DND-41 (cell line): ENCODE measurements at places on chromosomes 4 and X.

- no peak for DNase-seq
Measured at GRCh38 chrX:140510895-140511295, 6.0 kb upstream of the SOX3 start.

DNA sequence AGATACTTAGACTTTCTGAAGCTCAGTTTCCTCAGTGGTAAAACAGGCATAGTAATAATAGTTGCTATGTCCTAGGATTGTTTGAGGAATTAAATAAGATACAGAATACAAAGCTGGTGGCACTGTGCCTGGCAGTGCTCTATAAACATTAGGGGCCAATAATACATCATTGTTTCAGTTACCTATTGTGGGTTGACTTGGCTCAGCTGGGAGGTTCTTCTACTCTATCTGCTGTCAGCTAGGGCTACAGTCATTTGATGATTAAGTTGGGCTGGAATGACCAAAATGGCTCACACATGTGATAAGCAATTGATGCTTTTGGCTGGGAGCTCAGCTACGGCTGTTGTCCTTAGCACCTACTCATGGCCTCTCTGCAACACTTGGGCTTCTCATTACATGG lies 121.2 kb upstream of the USP9X start:
- DNase-seq: no peak

DNA sequence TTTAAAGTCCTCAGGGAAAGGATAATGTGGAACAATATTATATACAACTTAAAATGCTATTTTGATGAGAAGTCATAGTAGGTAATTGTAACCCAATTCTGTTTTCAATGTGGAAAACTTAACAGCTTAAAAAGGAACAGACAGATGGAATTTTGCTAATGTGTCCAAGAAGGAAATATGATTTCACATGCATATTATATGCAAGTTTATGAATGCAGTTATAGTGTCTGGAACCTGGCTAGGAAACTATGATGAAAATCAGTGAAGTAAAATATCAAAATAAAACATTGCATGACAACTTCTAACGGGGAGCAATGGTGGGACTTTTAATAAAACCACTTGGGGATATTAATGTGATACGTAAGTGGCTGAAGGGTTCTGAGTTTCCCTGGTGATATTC lies 152.6 kb upstream of the HAND2 start:
- DNase-seq: no peak

- DNase-seq: no peak
Measured at GRCh38 chr4:153512162-153512852, 46.1 kb downstream of the TMEM131L start.

GRCh38 chr4:68250151-68250930 lies 4.8 kb upstream of the TMPRSS11B start:
- no peak for DNase-seq

DNA sequence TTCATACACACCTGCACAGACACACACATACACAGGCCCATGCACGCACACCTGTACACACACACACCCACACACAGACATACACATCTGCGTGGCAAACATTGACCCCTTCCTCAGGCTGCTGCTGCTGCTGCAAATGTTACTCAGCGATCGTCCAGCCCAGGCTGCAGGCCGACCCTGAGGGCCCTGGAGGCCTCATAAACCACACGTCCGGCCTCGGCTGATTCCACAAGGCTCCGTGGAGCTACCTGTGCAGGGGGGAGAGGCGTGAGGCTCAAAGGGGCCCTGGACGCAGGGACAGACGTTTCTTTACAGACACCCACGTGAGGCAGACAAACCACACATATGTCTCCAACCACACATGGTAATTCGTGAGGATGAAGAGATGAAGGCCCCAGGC lies 53.9 kb upstream of the PPP2R3B start:
- no peak for DNase-seq

DNA sequence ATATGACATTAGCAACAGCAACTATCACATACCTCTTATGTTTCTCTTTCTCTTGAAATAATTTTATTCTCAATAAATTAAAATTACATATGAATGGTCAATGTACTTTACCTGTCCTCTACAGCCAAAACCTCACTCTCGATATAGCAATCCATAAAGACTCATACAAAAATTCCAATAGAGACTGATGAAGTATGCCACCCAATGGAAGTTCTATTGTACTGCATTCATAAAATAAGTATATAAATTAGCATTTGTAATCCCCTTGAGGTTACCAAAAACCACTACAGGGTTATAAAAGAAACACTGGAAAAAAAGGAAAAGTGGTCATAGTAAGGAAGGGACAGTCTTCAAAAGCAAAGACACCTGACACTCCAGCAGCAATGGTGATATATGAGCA lies 32.8 kb downstream of the CLDN2 start:
- DNase-seq: no peak
